ENCODE measurements at places on chromosomes 4 and X.

DNA sequence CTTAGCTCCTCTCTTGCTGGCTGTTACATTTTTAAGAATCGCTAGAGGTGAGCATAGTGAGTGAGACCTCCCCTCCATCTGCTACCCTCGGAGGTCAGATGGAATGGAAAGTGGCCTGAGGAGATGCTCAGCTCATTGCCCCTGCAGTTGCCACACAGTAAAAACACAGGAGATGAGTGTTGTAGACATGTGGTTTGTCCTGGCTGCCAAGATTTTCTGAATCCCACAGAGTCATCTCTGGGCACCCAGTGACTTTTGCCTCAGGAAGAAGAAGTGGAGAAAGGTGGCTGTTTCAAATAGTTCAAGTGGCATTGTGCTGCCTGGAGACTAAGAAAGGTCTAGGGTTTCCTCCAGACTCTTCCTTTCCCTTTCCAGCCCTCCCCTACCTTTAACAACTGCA is 271.0 kb downstream of the STK32B start:
- DNase-seq = no peak

DNA sequence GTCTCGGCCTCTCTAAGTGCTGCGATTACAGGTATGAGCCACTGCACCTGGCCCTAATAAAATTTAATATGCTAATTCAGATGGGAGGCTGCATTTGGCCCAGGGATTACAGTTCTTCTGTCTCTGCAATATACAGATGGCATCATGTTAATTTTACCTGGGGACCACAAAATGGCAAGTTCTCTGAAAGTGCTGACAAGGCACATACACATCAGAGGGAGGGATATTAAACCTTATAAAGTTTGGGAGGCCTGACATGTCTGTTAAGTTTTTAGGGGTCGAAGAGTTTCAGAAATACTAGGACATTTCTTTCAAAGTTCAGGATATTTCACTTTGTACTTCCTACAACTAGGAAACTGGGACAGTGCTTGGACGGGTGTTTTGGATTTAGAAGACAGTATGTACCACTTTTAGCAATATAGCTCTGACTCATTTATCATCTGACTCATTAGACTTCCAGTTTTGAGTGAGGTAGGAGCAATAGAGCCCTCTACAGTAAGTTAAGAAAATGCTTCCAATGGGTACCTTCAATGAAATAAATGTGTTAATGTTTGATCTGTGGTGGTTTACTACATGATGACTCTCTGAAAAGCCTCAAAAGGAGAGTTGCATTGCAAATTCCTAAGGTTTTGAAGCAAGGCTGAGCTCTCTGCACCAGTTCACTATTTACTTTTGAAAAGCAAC is 981.0 kb upstream of the HS3ST1 start:
- peak; percentile 0 for DNase-seq

DNA sequence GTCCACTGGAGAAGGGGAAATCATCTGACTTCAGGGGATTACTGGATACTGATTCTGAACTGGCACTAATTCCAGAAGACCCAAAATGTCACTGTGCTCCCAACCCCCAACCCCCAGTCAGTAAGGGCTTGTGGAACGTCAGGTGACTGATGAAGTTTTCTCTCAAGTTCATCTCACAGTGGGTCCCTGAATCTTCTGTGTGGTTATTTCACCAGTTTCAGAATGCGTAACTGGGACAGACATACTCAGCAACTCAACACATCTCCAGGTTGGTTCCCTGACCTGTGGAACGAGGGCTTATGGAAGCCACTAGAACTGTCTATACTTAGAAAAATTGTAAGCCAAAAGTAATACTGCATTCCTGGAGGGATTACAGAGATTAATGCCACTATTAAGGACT is 45.3 kb downstream of the DDX60L start:
- no peak for DNase-seq

- peak; percentile 24 for DNase-seq
These were observed 63.8 kb upstream of the MTM1 start for GRCh38 chrX:150504397-150505182.

DNA sequence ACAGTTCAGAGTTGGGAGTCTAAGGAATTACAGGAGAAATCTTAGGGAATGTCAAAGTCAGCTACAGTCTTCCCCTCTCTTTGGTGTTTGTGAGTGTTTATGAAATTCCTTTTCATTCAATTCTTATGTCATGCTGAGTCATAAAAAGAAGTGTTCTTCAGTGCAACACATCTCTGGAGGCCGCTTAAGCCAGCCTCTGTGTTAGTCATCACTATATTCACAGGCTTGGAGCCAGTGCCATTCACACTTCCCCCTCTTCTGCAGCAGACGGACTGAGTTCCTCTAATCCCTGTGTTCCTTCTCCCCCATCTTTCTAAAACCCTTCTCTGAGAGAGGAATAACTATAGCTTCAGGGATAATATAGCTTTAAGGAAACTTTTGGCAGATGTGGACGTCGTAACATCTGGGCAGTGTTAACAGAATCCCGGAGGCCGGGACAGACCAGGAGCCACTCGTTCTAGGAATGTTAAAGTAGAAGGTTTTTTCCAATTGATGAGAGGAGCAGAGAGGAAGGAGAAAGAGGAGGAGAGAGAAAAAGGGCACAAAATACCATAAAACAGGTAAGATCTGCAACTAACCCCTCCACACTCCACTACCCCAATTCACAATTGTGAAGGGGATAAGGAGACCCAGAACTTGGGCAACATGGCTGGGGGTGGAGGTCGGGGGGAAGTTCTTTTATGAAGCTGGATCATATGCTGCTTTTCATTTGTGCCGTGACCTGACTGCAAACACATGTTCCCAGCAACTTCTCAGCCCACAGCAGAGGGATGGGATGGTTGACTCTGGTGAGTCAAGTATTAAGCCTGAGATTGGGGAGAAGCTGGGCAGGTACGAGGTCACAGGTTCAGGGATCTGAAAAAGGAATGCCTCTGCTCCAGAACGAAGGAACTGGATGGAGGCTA is at the start of gene SRPX2:
TSS of gene SRPX2 (plus strand) at position 244 of the 905 bp plus-strand sequence. CDS start 2,124 bp downstream, outside the sequence.
- peak; percentile 33 for DNase-seq

DNA sequence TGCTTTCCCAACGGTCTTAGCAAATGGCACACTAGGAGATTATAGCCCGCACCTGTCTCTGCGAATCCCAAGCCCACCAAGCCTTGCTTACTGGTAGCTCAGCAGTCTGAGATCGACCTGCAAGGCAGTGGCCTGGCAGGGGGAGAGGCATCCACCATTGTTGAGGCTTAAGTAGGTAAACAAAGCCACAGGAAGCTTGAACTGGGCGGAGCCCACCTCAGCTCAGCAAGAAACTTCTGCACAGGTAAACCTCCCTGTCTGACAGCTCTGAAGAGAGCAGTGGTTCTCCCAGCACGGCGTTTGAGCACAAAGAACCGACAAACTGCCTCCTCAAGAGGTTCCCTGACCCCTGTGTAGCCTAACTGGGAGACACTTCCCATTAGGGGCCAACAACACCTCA is 42.8 kb downstream of the BRWD3 start:
- no peak for DNase-seq

DNA sequence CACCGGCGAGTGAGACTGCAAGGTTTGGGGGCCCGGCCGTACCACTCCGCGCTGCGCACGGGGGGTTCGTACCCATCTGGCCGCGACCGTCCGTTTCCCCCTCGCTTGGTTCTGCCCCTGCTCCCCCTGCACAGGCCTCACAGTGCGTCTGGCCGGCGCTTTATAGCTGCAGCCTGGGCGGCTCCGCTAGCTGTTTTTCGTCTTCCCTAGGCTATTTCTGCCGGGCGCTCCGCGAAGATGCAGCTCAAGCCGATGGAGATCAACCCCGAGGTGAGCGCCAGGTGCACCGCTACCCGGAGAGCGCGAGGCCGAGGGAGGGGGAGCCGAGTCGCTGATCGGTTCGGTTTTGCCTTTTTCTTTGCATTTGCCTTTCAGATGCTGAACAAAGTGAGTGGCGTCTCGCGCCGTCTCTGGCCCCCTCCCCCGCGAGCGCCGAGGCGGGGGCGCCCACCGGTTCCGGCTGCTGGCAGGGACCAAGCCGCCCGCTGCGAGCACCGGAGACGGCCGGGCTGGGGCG is at the start of gene UCHL1:
TSS of gene UCHL1 (plus strand) at position 189 of the 517 bp plus-strand sequence. CDS start at position 238, 49 bp downstream.
- DNase-seq = peak; percentile 61

DNA sequence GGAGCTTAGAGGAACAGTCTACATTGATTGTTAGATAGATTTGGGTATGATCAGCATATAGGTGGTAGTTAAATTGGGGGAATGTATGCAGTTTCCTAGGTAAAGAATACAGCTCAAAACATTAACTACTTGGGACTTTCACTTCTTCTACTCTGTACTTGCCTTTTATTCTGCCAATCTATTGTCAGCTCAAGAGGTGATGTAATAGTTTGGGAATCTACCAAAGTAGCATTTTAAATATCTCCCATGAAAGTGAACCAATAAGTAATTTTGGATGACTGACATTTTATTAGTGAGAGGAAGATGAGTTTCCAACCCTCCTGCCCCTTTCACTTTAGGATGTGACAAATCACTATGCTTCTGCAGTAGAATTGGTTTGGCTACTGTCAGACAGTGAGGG is 43.4 kb downstream of the NUDT6 start:
- DNase-seq = no peak

All from H54 (cell line).